ENCODE measurements at places on chromosomes 2 and 18.

DNA sequence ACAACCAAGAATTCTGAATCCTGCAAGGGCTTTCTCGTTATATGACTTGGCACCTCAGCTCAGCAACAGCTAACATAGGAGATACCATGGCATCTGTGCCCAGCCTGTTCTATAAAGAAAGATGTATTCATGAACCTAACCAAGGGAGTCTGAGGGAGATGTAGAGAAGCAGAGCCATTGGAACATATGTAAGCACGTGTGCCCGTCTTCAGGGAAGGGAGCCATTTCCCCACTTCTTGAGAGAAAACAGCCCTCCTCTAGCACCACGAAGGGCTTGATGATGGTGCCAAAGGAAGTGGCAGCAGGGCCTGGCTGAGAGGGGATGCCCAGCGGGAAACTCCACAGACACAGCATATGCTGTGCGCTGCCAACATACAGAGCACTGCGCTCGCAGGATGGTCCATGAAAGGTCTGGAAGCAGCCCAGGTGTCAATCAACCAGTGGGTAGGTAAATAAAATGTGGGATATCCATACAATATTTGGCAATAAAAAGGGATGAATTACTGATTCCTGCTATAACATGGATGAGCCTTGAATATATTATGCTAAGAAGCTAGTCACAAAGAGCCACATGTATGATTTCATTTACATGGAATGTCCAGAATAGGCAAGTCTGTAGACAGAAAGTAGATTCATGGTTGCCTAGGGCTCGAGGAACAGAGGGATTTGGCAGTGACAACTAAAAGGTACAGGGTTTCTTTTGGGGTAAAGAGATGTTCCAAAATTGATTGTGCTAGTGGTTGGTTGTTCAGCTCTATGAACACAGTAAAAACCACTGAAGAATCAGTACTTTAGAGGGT is 16.1 kb downstream of the TMEM247 start:
- no peak for DNase-seq

GRCh38 chr2:49041061-49041460 is 113.3 kb downstream of the FSHR start:
- DNase-seq: no peak

- DNase-seq: no peak
These were observed 367 bp downstream of the TGFA start for GRCh38 chr2:70553334-70553583.

DNA sequence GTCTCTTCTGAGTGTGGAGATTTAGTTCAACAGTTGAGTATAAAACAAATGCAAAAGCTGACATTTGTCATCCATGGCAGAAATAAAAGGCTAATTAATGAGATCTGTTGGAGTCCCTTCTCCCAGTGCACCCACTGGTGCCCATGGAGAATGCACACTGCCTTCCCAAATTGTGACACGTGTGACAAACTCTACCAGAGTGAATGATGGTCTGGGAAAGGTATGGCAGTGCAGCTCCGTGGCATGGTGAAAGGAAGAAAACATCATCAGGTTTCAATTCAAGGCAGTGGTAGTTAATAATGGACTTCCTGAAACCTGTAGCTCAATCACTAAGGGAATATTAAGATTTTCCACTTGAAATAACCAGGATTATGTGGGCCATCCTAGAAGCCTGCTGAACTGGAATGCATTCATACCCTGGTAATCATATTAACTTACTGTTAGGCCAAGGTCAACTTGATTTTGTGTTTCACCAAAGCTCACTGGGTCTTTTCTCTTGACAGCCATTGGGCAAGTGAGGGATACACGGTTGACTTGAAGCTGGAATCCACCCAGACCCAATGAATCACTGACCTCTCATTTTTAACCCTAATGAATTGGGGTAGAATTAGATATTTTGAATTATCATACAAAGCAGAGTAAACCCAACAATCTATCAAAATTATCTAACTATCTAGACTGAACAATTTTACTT is 167.6 kb downstream of the AFF3 start:
- no peak for DNase-seq

- no peak for DNase-seq
These were observed 52.0 kb downstream of the GYPC start for GRCh38 chr2:126707941-126708340.

- no peak for DNase-seq
These were observed 341.8 kb downstream of the RBM43 start for GRCh38 chr2:150919901-150920300.

GRCh38 chr2:168650781-168651180 is 151.7 kb upstream of the NOSTRIN start:
- DNase-seq: no peak

DNA sequence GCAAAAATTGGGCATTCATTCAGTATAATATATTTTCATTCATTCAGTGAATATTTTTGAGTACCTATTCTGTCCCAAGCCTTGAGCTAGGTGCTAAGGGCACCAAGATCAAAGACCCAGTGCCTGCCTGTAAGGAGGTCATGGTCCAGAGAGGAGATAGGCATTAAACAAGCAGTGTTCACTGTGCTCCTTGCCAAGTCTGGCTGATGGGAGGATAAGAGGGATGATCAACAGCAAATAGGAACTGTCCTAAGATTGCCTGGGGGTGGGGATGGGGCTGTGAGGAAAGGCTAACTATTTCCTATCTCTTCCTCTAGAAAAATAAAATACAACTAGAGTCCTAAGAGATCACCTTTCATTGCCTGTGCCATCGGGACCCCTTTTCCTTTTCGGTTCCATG is 60.4 kb downstream of the SETBP1 start:
- DNase-seq: no peak

- no peak for DNase-seq
These were observed 466.5 kb downstream of the METTL4 start for GRCh38 chr18:2104620-2105462.

DNA sequence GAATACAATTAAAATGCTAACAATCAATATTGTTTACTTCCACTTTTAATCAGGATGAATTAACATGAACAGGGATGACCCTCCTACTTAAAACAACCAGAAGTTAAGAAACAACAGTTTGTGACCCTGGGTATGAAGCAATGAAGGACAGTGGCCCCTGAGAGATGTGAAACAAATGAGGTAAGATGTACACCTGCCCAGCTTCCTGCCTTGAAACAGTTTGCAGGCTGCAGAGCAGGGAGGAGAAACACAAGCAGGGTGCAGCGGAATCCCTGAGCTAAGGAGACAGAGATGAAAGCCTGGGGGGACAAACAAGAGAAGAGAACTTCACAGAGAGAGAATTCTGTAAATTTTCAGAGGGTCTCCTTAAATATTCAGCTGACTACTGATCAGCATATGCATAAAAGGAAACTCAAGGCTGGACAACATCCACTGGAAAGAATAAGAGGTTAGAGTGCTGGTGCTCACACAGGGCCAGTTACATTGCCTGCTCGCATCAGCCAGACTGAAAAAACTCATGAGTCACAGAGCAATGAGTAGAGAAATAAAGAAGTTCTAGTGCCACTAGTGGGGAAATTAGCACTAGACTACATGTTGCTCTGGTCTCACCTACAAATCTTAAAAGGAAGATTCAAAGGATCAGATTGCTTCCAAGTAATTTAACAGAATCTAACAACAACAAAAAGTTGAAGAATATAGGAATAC is 106.4 kb downstream of the PID1 start:
- no peak for DNase-seq

- no peak for DNase-seq
These were observed 22.5 kb downstream of the PLEKHA3 start for GRCh38 chr2:178502751-178503150.

DNA sequence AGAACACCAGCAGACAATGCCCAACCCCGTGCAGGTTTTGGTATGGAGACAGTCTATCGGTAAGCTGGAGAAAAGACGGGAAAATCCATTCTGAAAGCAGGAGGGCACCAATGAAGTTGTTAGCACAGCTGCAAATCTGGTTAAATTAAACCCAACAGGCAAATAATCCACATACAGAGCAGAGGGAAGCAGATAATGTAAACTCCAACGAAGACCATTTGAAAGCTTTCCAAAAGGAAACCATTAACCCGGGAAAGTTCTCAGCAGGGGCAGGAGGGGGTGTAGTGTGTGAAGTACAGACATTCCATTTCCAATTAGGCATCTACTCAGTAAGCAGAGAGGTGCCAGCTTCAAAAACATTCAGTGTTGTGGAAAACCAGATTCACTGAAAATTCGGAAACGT is 10.3 kb downstream of the EDAR start:
- DNase-seq: no peak

DNA sequence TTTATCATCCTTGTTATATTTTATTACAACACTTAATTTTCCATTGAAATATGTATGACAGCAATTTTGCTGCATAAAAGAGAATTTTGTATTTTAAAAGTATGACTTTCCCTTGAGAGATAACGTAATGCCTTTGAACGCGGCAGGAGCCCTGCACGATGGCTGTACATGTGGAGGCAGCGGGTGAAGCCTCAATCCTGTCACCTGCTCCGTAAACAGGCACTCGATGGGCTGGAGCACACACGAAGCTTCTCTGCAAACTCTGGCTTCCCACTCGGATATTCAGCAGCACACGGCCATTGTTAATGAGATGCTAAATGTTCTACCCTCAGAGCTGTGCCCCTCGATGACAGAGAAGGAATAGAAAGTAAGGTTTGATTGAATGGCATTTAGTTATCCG is 184.4 kb downstream of the RTP5 start:
- DNase-seq: no peak

DNA sequence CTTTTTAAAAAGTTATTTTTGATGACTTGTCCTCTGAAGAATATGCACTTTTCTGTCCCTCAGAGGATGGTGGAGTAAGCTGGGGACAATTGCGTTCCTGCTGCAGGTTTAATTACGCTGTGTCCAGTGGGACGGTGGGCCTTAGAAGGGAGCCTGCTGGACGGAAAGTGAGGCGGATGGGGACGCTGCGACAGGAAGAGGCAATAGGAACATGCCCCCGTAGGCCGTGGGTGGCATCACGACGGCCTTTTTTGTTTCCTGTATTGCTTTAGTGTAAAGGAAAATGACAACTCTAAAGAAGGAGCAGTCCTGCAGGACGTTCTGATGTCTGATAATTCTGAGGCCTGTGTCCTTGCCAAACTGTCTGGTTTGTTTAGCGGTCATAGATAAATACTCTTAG is 121.6 kb downstream of the NFATC1 start:
- peak; percentile 25 for DNase-seq

DNA sequence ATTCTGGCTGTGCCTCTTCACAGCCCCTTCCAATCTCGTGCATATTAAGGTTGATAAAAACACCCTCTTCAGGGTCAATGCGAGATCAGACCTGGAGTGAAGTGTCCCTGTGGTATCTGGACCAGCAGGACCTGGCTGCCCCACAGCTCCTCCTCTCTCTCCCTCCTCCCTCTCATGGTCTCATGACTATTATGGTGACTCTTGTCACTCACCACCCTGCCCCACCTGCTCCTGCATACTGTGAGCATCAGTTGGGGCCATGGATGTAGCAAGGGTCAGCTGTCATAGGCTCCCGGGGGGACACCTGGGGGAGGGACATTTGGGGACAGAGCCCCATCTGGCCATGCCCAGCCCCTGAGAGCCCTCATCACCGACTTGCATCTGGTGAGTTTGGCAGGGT is 50.2 kb downstream of the ODC1 start:
- DNase-seq: no peak

DNA sequence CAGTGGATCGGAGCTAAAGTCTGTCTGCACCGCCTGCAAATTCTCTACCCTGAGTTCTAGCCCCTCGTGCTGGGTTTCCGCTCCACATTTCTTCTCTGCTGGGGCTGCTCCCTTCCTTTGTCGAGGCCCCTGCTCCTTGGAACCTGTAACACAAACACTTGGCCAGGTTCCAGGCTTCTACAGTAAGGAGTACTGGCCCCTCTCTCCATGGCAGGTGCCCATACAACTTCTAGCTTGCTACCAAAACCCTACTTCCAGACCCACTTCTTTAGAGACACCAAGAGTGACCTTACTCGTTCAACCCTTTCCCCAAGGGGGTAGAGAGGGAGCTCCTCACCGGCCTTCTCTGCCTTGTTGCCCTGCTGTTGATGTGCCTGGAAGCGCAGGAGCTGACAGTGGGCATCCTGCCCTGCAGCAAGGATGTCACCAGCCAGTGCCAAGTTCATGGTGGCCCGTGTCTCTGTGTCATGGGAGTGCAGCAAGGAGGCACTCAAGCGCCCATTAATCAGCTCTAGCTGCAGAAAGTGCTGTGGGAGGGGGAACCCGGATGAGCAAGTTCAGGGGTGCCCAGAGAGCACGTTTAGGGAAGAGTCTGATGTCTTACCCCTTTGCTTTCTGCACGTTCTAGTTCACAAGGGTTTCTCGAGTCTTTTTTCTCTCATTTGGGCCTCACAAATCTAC is 1.1 kb downstream of the PREB start:
- DNase-seq: no peak

- DNase-seq: no peak
These were observed 165.8 kb downstream of the DNAH7 start for GRCh38 chr2:195902857-195903256.

GRCh38 chr18:58552057-58552461 is 76.8 kb downstream of the ALPK2 start:
- no peak for DNase-seq

GRCh38 chr2:120331903-120332302 is 14.0 kb upstream of the INHBB start:
- no peak for DNase-seq

GRCh38 chr18:28365411-28365831 is 188.5 kb upstream of the CDH2 start:
- no peak for DNase-seq

DNA sequence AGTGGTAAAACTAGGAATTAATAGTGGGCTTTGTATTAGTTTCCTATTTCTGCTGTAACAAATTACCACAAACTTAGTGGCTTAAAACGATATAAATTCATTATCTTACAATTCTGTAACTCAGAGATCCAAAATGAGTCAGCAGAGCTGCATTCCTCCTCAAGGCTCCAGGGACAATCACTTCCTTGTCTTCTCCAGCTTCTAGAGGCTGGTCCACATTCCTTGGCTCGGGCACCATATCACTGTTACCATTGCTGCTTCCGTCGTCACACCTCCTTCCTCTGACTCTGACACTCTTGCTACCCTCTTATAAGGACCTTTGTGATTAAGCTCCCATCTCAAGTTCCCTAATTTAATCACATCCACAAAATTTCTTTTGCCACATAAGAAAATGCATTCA is 567.8 kb upstream of the KLHL29 start:
- DNase-seq: no peak

DNA sequence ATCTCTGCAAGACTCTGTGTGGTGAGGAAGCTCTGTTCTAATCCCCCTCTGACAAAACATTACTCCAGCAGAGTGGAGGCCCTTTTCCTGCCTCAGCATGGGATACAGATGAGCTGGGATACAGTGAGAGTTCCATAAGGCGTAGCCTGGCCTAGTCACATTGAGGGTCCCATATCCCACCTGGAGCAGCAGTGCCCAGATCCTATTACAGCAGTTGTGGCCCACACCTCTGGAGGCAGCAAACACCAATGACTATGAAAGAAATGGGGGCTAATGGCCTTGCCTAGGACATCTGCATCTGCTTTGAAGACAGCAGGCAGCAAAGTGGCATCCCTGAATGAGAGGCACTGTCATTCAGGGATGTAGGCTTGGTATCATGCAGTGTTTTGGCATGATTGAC is 534.5 kb downstream of the TDRD15 start:
- DNase-seq: no peak

- DNase-seq: no peak
These were observed 250.9 kb downstream of the PIEZO2 start for GRCh38 chr18:10898417-10898974.

GRCh38 chr2:10932345-10933151 is 20.8 kb downstream of the KCNF1 start:
- no peak for DNase-seq

All from activated naive CD4-positive, alpha-beta T cell (primary cell).